ENCODE measurements at places on chromosomes 2 and 18. TPM values are rescaled to one million over a fixed set of nuclear protein-coding genes. Genes with fewer than 3 reads are reported as not detected.
A peak's percentile ranks its signal among the peaks of the same experiment; 100 is the strongest.

GRCh38 chr2:86779971-86780370, 10.7 kb downstream of the CD8A start:
- DNase-seq, result no peak

DNA sequence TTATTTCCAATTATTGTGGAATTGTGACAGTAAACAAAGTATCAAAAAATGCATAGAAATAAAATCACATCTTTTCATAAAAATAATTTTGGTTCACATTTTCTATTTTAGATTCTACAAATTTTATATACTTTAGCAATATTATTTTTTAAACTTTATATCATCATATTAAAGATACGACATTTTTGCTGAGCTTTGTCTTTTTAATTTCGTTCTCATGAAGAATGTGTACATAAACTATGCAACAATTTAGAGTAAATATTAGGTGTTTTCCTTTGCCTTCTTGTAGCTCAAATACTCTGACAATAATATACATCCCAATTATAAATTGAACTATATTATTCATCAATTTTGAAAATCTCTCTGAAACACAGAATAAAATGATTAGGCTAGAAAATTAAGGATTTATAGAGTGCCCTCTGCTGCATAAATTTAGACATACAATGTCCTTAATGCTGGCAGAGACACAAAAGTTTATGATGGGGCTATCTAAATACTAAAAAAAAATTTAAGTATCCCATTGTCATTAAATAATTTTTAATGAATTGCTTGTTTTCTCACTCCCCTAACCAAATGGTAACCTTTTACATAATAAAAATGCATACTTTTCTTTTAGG, 45.7 kb downstream of the CCDC102B start:
- no peak for DNase-seq

GRCh38 chr2:51324051-51324450, 292.1 kb upstream of the NRXN1 start:
- no peak for DNase-seq

DNA sequence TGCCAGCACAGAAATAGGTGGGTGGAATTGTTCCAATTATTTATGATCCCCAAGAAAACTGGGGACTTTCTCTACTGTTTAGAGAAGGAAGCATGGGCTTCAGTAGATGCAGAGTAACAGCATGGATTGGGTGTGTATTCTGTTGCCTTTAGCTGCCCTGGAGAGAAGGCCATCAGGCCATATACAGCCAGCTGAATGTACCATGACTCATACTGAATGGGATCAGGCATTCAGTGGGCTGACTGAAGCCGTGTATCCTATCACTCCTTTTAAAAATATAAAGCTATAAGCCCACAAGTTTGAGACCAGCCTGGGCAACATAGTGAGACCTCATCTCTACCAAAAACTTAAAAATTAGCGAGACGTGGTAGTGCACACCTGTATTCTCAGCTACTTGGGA, 16.7 kb upstream of the PLEKHM3 start:
- no peak for DNase-seq

OSBPL1A gene
- polyA plus RNA-seq, result 46.6 TPM

POTEF gene
- polyA plus RNA-seq, result not detected

- peak; percentile 15 for DNase-seq
Measured at GRCh38 chr2:152718909-152719645, 657 bp downstream of the ARL6IP6 start.

DNA sequence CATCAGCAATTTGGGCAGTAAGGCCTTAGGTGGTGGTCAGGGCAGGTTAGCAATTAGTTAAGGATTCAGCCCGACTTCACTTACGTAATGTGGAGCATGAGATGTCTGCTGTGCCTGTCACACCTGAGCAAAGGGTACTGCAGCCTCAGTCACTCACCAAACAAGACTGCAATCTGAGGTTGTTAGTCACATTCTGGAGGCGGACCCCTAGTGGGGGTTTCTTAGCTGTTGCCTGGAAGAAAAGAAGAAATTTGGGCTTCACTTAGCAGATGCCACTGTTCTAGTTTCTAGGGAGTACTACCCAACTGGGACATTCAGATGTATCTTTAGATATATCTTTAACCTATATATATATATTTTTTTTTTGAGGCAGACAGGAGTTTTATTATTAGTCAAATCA, 529.9 kb downstream of the SLC4A3 start:
- no peak for DNase-seq

RAB27B gene
- polyA plus RNA-seq, result 0.90 TPM

DNA sequence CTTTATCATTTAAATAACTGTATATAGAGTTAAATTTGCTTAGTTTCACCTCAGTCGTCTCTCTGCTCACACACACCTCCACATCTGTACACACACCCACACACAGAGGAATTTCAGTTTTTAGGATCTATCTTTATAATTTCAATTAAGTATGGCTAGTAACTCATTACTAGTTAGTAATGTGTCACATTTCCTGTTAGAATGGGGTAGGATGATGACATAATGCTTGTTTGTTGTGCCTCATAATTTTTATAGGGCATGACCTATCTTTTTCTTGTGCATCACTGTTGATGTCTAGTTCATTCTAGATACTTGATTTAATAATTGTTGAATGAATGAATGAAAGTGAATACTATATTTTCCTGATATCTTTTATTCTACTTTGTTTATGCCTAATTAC, 108.6 kb downstream of the AGPS start:
- DNase-seq, result no peak

DNA sequence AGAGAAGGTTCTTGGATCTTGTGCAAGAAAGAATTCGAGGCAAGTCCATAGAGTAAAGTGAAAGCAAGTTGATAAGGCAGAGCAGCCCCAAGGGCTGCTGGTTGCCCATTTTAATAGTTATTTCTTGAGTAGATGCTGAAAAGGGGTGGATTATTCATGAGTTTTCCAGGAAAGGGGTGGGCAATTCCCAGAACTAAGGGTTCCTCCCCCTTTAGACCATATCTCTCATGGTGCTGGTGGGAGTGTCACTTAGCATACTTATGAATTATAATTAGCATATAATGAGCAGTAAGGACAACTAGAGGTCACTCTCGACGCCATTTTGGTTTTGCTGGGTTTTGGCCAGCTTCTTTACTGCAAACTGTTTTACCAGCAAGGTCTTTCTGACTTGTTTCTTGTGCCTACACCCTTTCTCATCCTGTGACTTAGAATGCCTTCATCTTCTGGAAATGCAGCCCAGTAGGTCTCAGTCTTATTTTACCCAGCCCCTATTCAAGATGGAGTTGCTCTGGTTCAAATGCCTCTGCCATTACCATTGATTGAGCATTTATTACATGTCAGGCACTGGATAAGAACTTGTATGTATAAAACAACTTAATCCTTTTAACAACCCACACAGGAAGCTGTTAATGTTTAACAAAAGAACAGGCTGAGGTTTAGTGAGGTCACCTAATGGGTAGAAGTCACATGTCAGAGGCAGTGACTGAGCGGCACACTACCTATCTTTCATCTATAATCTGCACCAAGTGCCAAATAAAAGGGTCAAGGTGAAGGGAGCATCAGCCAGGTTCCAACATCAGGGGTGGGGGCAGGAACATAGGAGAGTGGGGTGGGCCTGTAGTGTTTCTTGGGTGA, 250.9 kb downstream of the ICOS start:
- DNase-seq, result no peak

- DNase-seq, result no peak
Measured at GRCh38 chr2:217942731-217943335, 60.0 kb downstream of the TNS1 start.

- DNase-seq, result no peak
Measured at GRCh38 chr18:35749701-35750100, 168.2 kb downstream of the GALNT1 start.

PLCL1 gene
- polyA plus RNA-seq, result 6.0 TPM

DNA sequence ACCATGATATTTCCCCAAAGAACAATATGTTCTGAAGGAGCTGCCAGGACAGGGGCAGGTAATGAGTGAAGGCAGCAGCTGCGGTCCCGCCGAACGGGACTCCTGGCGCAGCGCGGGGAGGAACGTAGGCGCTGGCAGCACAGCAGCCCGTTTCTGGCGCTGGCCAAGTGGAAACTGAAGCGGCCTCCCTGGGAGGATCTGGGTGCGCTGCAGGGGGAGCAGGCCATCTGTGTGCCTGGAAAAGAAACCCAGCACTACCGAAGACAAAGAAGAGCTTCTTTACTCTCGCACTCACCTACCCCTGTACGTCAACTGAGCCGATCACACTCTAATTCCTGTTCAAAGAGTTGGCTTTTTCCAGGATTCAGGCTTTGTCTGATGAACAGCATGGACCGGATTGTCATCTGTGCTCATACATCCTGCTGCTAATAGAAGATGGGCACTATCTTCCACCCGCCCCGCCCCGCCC, 11.8 kb downstream of the G6PC2 start:
- DNase-seq, result no peak

TRIM43 gene
- polyA plus RNA-seq, result not detected

EFR3B gene
- polyA plus RNA-seq, result 0.51 TPM

GRCh38 chr2:230582851-230583283, 129.8 kb upstream of the CAB39 start:
- DNase-seq, result no peak

- no peak for DNase-seq
Measured at GRCh38 chr2:231933916-231934401, 7.8 kb upstream of the NPPC start.

DNA sequence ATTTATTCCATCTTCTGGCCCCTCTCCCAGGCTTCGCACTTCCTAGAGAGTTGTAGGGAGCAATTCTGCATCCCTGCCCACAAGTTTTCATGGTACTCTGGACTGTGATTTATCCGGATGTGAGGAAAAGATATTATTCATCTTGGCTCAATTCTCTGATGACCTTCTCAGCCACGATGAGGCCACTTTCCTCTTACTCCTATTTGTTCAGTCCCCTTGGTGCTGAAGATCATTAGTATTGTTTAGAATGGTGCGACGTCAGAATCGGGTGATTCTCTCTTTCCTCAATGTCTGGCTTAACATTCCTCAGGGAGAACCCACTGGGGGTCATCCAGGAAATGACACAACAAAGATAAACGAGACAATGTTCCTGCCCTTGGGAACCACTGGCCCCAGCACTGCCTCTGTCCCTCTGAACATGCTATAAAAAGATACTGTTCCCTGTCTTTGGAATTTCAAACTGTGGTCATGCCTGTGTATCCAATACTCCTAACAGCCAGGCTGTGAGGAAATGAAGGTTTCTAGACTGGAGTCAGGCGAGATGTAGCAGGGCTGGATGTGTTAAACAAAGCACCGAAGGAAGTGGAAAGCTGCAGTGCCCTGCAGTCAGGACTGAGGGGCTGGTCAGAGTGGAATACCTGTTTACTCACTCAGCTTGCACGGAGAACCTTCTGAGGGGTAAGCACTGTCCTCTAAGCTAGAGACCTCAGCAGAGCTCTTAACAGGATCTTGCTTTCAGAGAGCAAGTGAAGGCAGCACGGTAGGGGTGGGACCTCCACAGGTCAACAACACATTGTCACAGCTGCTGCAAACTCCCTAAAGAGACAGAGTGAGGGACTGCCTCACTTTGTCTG, 12.9 kb upstream of the GLI2 start:
- DNase-seq, result no peak

- no peak for DNase-seq
Measured at GRCh38 chr2:6184532-6185292, 492.5 kb downstream of the SOX11 start.

DNA sequence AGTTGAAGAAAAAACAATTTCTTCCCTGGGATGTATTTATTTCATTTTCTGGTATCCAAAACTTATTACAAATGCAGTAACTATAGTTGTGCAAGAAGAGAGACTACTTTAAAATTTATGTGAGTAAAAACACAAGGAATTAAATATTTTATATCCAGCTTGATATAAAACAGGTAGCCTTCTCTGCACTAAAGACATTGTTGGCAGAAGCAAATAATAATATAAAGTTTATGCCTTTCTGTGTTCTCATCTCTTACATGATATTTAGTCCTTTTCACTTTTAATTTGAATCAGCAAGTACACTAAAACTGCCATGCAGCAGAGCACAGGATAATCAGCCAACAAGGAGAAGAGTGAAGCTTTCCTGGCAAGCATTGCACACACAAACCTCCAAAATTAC, 352.7 kb downstream of the ARL6IP6 start:
- no peak for DNase-seq

DNA sequence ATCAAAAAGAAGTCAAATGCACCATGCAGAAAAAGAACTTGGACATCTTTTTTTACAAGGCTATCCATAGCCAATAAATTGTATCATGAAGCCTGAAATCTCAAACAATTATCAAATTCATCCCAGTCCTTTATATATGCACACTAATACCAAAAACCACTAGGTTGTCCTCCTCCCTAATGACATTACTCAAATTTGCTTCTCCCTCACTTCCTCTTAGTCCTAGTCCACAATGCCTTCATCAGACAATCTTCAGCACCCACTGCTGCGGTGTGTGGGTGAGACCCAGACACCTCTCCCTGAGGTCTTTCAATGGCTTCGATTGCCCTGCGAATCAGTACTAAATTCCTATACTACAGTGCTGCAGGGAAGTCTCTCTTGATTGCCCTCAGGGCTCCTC, 58.1 kb downstream of the CLASP1 start:
- DNase-seq, result no peak

DNA sequence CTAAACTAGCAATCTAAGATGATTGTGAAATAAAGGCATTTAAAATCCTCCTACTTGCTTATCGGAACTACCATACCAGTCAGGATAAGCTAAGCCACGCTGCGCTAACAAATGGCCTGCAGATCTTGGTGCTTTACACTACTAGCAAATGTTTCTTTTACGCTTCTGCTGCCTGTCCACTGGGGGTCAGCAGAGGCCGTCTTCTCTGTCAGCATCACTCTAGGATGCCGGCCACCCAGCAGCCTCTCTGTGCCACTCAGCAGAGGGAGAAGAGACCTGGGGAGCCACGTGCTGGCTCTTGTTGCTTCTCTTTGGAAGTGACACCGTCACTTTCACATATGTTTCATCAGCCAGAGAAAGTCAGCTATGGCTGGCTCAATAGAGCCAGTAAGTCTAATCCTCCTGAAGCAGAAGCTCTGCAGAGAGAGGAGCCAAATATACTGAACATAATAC, 36.6 kb downstream of the COPS8 start:
- DNase-seq, result no peak

GRCh38 chr2:226661789-226662545, 137.7 kb downstream of the IRS1 start:
- no peak for DNase-seq

DNA sequence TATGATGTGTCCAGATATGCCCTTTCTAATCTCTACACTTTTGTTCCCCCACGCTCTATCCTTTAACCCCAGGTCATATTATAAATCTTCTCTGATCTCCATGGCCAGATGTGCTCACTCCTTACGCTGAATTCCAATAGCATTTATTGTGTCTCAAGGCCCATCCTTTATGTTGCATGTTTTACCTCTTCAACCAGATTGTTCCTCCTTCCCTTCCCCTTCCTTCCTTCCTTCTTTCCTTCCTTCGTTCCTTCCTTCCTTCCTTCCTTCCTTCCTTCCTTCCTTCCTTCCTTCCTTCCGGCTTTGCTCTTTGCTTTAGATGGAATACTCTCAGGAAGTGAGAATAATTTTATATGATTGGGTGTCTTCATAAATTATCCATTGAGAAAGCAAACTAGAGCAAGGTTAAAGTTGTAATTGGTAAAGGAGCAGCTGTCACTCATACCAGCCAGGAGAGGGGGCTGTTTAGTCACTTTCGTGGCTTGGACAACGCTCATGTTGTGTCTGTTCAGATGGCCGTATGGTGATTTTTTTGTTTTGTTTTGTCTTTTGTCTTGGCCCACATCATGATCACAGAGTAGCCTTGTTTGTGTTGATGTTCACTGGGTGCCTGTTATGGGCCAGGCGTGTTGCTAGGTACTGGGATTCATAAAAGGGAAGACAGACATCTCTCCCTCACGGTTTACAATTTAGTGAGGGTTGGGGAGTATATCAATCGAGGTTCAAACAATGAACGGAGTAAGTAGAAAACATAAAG, 68.0 kb downstream of the DAW1 start:
- DNase-seq, result no peak

GRCh38 chr2:185507719-185508118, 230.9 kb upstream of the FSIP2 start:
- no peak for DNase-seq

GRCh38 chr18:13267431-13267873, 48.9 kb downstream of the LDLRAD4 start:
- DNase-seq, result no peak
